ENCODE measurements at places on chromosomes 2 and 18.

- no peak for DNase-seq
Measured at GRCh38 chr2:179424571-179424970, 159.9 kb upstream of the SESTD1 start.

DNA sequence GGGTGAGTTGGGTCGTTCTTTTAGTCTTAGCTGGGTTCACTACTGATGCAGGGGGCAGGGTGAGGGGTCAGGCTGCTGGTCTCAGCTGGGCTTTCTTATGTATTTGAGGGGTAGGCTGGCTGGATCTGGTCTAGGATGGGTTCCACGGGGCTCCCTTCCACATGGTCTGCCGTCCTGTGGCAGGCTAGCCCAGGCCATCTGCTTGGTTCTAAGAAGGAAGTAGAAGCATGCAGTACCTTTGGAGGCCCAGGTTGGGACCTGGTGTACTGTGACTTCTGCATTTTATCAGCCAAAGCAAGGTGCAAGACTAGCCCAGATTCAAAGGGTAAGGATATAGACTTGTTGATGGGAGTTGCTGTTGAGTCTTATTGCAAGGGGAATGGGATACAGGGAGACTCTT lies 35.5 kb upstream of the MGAT5 start:
- DNase-seq: no peak

DNA sequence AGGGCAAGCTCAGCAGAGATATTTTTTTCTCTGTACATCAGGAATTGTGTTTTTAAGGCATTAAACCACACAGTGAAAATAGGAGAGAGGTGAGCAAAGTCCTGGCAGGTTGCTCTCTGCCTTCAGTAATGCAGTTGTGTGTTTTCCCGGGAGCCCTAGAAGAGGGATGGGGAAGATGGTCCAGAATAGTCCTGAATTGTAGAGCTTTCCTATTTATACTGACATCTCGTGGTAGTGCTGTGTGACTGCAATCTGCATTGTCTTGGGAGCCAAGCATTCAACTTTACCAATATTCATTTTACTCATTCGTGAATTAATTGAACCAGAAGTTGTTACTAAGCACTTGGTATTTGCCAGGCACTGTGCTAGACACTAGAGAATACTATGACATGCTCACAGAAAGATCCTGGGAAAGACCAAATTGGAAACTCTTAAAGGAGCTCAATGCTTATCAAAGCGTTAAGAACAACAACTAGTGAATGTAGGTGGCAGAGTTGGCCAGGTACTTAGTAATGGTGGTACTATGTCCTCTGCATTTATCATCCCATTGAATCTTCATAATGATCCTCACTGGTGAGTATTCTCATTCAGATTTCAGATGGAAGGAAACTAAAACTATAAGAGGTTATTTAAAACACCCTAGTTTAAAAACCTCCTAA lies 214.6 kb downstream of the TRIB2 start:
- no peak for DNase-seq

- no peak for DNase-seq
Measured at GRCh38 chr2:47631792-47632398, 151.1 kb upstream of the MSH6 start.

- no peak for DNase-seq
Measured at GRCh38 chr18:24763765-24764513, 303.5 kb downstream of the HRH4 start.

- no peak for DNase-seq
Measured at GRCh38 chr2:240424341-240425235, 10.9 kb upstream of the GPC1 start.

DNA sequence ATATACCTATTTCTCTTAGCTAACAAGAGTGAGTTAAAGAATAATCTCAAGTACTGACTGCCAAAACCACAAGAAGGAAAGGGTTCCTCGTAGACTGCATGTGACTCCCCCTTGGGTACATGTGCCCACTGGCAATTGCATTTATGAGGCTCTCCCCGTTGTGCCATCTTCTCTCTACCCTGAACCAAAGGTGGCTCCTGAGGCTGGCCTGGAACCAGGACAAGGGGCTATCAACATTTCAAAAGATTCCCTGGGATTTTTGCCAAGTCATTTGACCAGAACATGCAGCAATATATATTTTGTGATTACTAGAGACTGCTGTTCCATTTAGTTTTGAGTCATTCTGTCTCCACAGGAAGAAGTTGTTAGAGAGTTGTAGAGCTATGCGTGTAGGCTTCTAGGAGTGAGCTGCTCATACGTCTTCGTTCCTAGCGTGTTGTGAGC lies 45.8 kb downstream of the LAMA3 start:
- no peak for DNase-seq

DNA sequence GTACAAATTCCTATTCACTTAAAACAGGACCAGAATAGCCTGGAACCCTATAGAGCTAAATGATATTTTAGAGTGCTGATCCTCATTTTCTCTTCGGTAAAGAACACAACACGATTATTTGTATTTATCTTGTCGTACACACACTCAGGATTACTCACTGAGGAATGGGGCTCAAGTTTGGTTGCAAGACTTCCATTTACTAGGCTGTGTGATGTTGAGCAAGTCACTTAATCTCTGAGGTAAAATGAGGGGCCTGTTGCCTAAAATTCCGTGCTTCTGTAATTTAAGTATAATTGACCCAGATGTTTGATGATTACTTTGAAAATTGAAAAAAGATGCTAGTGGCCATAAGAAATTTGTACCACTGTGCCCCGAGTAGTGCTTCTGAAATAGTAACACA lies 42.6 kb upstream of the MAP4K3 start:
- no peak for DNase-seq

DNA sequence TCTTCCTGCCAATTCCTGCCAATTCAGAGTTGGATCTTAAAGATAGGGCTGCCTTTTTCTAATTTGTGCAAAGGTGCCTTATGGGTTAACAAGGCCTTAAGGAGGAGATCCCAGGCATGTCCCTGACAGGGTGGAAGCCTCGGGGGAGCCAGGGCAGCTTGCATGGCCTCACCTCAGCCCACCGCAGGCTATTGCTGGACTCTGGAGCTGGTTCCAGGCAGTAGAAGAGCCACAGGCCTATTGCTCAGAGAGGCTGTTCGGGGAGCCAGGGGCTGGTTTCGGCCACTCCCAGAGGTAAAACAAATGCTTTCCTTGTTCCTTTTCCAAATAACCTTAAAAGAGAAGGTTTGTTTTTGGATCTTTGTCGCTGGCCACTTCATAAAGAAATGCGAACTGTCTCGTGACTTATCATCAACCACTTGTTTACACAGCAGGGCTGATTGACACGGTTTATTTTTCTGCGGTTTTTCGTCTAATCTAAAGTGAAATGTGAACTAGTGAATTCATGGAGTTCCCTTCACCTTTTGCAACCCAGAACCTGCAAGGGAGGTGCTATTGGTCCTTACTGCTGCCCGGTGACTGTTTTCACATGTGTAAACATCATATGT lies 108.6 kb downstream of the APOB start:
- no peak for DNase-seq

DNA sequence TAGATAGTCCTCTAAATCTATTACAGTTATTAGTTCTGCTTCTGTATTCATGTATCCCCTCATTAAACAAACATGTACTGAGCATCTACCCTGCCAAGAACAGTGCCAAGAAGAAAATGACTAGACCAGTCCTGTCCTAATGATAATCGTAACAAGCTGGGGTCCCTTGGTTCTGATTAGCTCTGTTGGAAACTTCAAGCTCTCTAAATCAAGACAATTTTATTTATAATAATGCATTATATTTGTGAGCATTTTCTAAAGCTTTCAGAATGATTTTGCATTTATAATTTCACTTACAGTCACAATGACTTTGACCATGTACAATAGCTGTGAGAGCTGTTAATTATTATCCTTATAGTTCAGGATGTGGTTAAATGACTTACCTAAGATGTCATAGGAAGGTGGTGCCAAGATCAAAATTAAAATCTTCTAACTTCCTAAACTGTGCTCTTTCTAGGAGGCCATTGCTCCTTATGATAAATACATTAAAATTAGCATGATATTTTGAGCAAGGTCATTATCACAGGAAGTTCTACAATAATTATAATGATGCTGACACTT lies 336.5 kb upstream of the SLC39A10 start:
- DNase-seq: no peak

GRCh38 chr18:75538727-75539126 lies 111.2 kb upstream of the SMIM21 start:
- DNase-seq: no peak

DNA sequence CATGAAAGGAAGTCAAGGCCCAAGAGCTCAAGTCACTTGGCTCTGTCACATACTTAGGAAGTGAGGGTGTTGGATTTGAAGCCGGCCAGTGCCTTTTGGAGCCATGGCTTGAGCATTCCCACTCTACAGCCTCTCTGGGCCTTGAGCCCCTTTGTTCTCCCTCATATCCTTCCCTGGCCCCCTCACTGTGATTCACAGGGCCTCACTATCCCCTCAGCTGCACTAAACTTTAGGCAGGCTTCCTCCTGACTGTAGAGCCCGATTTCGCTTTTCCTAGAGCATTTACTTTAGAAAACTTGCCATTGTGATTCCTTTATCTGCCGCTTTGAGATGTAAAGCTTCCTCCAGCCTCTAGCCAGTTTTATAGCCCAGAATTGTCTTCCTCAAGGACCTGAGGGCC lies 107.6 kb downstream of the FBXO15 start:
- DNase-seq: no peak

GRCh38 chr2:19256121-19256601 lies 102.3 kb downstream of the OSR1 start:
- DNase-seq: no peak

DNA sequence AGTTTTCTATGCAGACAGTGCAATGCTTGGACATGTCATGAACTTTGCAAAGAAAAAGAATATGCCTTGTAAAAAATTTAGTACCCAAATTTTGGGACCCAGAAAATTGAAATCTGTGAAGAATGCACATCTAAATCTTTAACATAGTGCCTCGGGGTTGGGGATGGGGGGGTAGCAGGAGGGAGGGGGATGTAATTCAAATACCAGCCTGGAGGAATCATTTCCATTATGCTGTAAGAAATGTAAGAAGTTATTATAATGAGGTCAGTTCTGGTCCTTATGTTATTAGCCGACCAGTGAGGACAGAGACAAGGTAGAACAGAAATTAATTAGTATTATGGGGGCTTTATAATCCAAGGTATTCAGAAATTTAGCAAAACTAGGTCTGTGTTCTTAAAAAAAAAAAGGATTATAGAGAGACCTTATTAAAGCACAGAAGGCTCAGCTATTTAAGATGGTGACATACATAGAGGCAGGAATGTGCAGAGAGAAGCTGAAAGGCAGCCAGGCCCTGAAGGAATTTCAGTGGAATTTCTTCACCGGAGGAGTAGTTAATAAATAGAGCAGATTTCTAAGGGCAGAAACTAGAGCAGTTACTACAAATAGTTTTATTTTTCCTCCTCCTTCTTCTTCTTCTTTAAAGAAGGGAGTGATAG lies 89.0 kb upstream of the RBMS1 start:
- no peak for DNase-seq

DNA sequence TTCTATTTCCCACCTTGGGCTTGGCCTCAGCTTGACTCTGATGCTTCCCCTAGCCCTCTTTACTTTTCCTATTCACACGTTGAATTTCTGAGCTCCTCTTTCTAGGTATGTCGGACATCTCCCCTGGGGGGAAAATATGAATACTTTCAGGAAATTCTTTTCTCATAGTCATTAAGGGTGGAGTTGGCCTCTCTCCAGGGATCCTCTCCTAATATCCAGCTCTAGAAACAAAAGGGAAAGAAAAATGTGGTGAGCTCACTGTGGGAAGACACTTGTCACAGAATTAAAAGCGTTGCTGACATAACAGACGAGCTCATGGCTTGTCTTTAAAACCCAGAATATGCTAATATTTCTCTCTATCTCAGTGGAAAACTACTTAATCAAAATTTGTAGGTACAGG lies 132.7 kb upstream of the MEX3C start:
- no peak for DNase-seq

GRCh38 chr18:60277855-60278480 lies 94.6 kb downstream of the MC4R start:
- no peak for DNase-seq

DNA sequence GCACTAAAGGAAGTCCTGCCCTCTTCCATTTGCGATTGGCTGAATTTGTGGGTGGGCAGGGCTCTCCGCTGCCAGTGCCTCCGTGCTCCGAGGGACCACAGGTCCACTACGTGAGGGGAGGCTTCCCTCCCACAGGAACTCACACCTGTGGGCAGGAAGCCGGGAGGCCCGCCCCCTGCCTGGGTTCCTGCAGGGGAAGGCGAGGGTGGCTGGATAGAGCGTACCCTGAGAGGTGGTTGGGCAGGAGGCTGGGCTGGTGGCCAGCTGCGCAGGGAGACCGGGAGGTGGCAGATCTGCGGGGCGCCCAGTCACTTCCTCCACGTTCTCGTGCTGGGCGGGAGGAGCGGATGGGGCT lies 47.0 kb upstream of the PTH2R start:
- no peak for DNase-seq

GRCh38 chr2:176818617-176819016 lies 394.0 kb upstream of the HNRNPA3 start:
- DNase-seq: no peak

GRCh38 chr2:203590496-203590895 lies 55.4 kb upstream of the RAPH1 start:
- no peak for DNase-seq

- no peak for DNase-seq
Measured at GRCh38 chr2:160201849-160202539, 1.9 kb upstream of the ITGB6 start.

DNA sequence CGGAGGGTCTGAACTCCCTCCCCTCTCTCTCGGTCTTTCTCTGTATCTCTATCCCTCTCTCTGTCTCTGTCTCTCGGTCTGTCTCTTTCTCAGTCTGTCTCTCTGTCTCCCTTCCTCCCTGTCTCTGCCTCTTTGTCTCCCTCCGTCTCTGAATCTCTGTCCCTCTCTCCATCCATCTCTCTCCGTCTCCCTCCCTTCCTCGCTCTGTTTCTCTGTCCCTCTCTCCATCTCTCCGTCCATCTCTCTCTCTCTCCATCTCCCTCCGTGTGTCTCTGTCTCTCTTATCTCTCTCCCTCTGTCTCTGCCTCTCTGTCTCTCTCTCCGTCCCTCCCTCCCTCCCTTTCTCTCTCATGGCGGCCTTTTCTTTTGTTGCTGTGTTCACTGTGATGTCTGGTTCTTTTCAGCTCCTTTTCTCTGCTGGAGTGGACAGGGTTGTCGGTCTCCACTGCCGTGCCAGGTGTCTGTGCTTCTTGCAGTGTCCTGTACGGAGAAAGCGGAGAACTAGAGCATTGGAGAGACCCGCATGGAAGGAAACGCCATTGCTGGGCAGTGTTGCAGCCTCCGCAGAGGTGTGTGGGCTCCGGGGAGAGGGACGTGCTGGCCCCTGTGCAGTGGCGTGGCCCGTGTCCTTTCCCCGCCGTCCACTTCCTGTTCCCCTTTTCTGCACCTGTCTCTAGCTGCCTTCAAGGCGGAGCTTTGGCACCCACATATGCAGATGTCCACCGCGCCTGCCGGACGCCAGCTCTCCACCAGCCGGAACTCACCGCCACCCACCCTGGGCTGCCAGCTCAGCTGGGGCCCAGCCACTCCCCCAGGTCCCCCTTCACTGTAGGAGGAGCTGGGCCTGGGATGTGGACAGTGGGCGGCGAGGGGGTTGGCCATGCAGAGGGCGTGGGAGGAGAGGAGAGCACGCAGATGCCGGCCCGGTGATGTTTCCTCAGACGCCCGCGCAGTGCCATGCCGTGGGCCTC lies 113.1 kb downstream of the NFATC1 start:
- no peak for DNase-seq

- DNase-seq: no peak
Measured at GRCh38 chr18:75492852-75493251, 65.3 kb upstream of the SMIM21 start.

GRCh38 chr2:72859831-72860262 lies 27.4 kb upstream of the SPR start:
- DNase-seq: peak; percentile 56

GRCh38 chr2:209653134-209653533 lies 118.5 kb upstream of the UNC80 start:
- no peak for DNase-seq

- DNase-seq: no peak
Measured at GRCh38 chr2:150618245-150618895, 130.9 kb upstream of the RND3 start.

Data from activated CD4-positive, alpha-beta T cell treated with anti-CD3 and anti-CD28 coated beads, Interleukin-2, amount 50 U/mL, for 1 hour (primary cell).